HFF-Myc (cell line): ENCODE measurements at places on chromosomes 13 and 19.
A peak's percentile ranks its signal among the peaks of the same experiment; 100 is the strongest.

DNA sequence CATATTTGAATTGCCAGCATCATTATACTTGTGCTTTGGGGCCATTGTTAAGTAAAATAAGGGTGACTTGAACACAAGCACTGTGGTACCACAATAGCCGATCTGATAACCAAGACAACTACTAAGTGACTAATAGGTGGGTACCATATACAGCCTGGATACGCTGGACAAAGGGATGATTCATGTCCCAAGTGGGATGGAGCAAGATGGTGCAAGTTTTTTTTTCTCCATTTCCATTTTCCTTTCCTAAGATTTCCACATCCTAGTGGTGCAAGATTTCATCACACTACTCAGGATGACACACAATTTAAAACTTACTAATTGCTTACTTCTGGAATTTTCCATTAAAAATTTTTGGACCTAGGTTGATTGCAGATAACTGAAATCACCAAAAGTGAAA is 15.1 kb downstream of the BRCA2 start:
- DNase-seq: no peak

GRCh38 chr19:19464339-19465098 is 50.8 kb downstream of the TSSK6 start:
- no peak for DNase-seq

- DNase-seq: no peak
These were observed 342.7 kb downstream of the TBC1D4 start for GRCh38 chr13:75139291-75139690.

GRCh38 chr19:54023191-54023590 is 31.8 kb downstream of the CACNG6 start:
- DNase-seq: no peak

DNA sequence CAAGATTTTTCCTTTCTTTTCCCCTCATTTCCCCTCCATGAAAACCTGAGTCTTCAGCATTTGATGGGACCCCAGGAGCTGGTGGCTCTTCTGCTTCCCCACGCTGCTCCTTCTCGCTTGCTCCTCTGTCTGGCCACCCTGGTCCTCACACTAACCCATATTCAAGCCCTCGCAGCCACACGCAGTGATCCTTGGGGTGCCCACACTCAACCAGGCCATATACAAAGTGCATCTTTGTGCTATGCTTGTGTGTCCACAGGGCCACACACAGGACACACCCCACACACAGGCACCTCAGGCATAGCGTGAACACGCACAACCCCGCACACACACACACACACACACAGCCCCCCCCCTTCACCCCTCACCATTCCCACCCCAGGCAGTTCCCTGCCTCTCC is 132.1 kb downstream of the URI1 start:
- DNase-seq: no peak

DNA sequence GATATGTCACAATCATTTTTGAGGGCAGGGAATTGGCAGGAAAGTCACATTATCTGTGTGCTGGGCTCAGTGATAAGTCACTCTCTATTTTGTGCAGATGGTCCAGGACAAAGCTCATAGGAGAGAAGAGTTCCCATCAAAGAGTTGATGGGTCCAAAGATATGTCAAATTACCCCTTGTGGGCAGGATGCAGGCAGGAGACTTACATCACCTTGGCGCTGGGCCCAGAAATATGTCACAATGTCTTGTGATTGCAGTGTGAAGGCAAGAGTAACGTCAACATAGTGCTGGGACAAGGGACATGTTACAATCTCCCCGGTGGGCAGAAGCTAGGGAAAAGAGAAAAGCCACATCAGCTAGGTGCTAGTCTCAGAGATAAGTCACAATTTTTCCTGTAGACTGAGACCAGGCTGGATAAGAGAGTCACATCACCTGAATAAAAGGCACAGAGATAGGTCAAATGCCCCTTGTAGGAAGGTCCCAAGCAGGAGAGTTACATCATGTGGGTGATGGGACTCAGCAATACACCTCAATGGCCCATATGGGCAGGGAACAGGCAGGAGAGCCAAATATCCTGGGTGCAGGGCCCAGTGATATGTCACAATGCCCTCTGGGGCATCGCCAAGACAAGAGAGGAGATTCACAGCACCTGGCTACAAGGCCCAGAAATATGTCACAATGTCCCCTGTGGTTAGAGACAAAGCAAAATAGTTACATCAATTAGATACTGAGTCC is 47.9 kb downstream of the ZNF99 start:
- no peak for DNase-seq

DNA sequence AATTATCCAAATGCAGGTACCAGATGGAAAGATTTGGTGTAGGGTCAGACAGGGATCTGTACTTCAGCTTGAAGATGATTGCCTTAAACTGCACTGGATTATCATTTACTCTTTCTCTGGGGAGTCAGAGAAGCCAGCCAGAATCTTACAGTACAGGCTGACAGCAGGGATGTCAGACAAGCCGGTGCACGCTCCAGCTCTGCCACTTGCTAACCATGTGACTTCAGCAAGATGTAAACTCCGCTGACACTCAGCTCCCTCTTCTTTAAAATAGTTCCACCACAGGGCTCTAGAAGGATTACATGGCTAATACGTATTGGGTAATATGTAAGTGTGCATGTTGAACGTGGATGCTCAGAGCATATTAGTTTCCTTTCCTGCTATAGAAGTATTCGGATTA is 251.4 kb upstream of the MAB21L1 start:
- no peak for DNase-seq

GRCh38 chr13:104779311-104779993 is 1713.2 kb upstream of the SLC10A2 start:
- DNase-seq: no peak

- peak; percentile 82 for DNase-seq
These were observed 12.9 kb downstream of the SPC24 start for GRCh38 chr19:11142528-11143171.

DNA sequence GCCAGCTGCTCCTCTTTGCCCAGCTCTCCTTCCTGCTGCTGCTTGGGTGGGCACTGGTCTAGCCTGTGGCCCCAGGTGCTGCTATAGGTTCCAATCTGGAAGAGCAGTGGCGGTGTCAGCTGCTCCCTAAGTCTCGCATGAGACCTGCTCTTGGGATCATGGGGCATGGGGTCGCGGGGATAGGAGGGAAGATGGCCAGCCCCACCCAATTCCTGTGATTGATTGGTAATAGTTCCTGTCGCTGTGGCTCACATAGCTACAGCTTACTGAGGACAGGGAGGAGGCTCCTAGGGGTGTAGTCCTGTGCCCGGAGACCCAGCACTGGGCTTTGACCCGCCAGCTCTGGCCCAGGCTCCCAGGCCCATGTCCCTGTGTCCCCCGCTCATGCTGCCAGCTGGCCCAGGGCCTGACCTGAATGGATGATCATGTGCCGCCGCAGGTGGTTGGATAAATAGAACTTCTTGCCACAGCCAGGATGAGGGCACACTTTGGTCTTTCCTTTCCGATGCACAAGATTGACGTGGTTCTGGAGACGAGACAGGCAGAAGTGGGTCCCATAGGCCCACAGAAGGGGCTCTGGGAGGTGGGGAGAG is 4.5 kb upstream of the ELAVL3 start:
- DNase-seq: no peak

GRCh38 chr13:41312176-41312500 is 1.1 kb downstream of the NAA16 start:
- no peak for DNase-seq

- no peak for DNase-seq
These were observed 7.1 kb downstream of the GPR108 start for GRCh38 chr19:6730153-6730804.

GRCh38 chr19:46713781-46714443 is 3.0 kb downstream of the PRKD2 start:
- DNase-seq: peak; percentile 54

DNA sequence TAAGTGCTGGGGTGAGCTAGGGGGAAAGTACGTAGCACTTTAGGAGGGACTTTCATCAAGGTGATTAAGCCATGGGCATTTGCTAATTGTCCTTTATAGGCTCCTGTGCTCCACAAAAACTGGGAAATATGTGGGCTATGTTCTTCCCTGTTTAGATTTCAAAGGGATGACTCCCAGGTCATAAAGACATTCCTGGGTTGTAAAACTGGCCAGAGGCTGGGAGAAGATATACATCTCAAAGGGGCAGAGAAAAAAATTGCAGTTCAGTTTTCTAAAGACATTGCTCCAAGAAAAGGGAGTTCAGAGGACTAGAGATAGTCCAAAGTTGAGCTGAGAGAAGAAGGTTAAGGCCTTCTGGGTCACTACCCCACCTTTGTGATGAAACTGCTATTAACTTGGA is 204.8 kb downstream of the MYO16 start:
- no peak for DNase-seq

DNA sequence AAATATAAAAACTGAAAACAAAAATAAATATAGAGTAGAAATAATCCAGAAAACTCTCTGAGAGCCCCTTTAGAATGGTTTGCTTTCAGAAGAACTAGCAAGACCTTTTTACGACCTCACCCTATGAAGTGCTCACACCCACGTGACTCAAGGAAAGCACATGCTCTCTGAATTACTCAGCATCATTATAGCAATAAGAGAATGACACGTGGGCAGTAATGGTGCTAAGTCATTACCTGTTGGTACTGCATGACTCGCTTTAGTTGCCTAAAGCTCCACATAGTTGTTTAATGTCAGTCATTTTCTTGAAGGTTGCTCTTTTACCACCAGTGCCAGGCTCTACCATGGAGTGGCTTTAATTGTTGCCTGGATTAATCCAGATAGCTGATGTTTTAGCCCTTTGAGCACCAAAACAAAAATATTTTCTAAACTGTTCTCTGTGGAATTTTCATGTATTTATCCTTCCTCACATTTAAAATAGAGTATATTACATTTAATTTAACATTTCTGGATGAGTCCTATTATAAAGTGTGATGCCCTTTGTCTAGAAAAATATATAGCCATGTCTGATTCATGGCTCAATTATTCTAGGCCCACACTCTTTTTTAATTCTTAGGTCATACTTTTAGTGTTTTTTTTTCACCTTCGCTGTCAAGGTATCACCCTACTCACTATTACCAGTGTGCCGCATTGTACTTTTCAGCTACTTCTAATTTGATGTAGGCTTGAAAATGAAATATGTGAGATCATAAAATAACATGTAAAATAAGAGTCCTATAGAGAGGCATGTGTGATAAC is 56.8 kb downstream of the THSD1 start:
- peak; percentile 48 for DNase-seq

DNA sequence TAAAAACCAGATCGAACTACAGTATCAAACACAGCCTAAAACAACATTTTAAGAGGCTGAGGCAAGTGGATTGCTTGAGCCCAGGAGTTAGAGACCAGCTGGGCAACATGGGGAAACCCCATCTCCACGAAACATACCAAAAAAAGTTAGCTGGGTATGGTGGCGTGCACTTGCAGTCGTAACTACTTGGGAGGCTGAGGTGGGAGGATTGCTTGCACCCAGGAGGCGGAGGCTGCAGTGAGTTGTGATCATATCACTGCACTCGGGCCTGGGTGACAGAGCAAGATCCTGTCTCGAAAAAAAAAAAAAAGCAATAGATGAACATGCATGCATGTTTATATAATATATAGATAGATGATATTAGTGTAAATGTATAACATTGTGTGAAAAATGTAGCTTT is 5.2 kb upstream of the MRPS31 start:
- DNase-seq: no peak

DNA sequence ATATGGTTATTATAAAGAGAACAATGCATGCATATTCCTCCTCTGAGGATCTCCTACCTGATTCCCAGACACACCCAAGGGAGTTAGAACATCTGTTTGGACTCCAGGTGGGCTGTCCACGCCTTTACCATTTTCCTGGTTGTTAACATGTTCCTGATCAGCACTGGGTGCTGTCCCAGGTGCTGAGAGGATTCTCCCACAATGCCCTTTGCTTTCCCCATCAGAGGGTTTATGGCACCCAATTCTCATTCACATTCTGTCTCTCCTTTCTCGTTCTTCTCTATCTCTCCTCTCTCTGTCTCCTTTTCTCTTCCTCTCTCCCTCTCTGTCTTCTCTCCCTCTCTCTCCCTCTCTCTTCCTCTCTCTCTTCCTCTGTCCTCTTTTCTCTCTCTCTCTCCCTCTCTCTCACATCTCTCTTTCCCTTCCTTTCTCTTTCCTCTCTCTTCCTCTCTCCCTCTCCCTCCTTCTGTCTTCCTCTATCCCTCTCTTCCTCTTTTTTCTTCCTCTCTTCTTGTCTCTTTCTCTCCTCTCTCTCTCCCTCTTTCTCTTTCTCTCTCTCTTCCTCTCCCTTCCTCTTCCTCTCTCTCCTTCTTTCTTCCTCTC is 3.3 kb upstream of the RDH13 start:
- DNase-seq: no peak

GRCh38 chr13:99316657-99317256 is 9.6 kb upstream of the GPR183 start:
- DNase-seq: no peak

DNA sequence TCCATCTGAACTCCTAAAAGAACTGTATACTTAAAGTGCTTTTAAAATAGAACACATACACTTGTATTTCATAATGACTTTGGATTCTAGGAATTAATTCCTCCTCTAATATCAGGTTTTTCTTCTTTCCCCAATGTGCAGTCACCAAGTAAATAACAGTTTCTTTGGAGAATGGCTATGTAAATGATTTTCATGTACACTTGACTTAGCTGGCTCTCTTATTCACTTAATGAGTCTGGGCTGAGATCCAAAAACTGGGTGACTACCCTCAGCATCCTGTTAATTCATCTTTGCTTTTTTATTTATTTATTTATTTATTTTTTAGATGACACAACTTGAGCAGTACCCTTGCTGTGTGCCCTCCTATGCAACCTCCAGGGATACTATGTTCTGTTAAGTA is 1003.7 kb downstream of the SLITRK1 start:
- DNase-seq: no peak

DNA sequence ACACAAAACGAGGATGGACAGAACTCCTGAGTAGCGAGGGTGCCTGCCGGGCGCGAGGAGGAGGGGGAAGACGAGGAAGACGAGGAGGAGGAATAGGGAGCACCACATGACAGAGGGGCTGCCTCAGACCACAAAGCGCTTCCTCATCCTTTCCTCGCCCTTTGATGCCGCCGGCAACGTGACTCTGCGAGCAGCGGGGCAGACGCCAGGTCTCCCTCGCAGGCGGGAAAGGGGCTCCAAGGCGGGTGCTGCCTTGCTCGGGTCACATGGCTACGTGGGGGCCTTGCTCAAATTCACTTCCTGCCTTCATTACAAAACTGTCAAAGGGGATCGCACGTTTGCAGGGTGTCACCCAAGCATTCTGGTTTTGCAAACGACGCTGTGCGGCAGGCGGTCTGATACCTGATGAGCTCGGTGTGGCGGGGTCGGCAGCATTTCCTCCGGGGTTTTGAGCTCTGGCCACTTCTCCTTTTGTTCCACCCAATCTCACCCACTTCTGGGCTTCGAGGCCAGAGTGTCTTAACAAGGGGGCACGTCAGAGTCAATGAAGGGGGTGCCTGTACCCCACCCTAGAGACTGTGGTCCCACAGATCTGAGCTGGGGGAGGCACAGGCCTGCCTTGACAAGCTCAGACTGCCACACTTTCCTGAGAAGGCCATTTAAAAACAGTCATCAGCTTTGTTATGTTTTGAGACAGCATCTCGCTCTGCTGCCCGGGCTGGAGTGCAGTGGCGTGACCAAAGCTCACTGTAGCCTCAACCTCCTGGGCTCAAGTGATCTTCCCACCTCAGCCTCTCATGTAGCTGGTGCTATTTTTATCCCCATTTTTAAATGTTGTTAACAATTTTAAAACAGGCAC is 14.9 kb downstream of the MAP2K2 start:
- no peak for DNase-seq

GRCh38 chr13:93060144-93060543 is 166.5 kb upstream of the GPC6 start:
- no peak for DNase-seq
